ENCODE measurements at places on chromosomes 4 and X. TPM values are rescaled to one million over a fixed set of nuclear protein-coding genes. Genes with fewer than 3 reads are reported as not detected.

GRCh38 chr4:83013902-83014301 lies 3.3 kb upstream of the LIN54 start:
- no peaks in the 10 kb centered on the region for H3K36me3 ChIP-seq
- H3K27ac ChIP-seq: peak overlapping the region; percentile 89
- H3K4me1 ChIP-seq: peaks cover 10% of the 10 kb centered on the region
- no peak for DNase-seq

- DNase-seq: no peak
- no peaks in the 10 kb centered on the region for H3K4me1 ChIP-seq
- no peaks in the 10 kb centered on the region for H3K36me3 ChIP-seq
- H3K4me3 ChIP-seq: no peak overlapping the region
Measured at GRCh38 chr4:20440170-20440569, 188.5 kb downstream of the SLIT2 start.

DNA sequence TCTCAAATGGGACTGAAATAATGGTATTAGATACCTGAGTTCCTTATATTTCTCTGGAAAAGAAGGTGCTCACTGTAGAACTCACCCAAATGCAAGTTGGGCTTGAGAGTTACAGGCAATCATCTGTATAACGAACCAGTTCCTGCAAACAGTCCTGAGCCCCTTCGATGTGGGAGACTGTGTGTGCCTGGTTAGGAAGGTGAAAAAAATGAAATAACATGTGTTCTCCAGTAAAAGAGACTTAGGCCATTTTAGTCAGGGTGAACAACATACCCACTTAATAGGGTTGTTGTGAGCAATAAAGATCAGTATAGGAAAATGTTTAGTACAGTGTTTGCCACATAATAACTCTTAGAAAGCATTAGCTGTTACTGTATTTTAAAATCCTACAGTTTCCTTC lies 23.4 kb downstream of the STIM2 start:
- H3K4me1 ChIP-seq: peaks cover 5% of the 10 kb centered on the region
- H3K27ac ChIP-seq: no peak overlapping the region
- no peaks in the 10 kb centered on the region for H3K36me3 ChIP-seq
- H3K27me3 ChIP-seq: no peaks in the 10 kb centered on the region

- H3K27ac ChIP-seq: no peak overlapping the region
- no peak for DNase-seq
- H3K4me3 ChIP-seq: no peak overlapping the region
- no peaks in the 10 kb centered on the region for H3K36me3 ChIP-seq
Measured at GRCh38 chr4:94181815-94182214, 25.9 kb upstream of the SMARCAD1 start.

- DNase-seq: peak; percentile 40
- H3K36me3 ChIP-seq: no peaks in the 10 kb centered on the region
- no peaks in the 10 kb centered on the region for H3K27me3 ChIP-seq
- H3K4me1 ChIP-seq: peaks cover 3% of the 10 kb centered on the region
- H3K4me3 ChIP-seq: no peak overlapping the region
Measured at GRCh38 chrX:119738742-119739141, 19.6 kb upstream of the SOWAHD start.

- H3K27ac ChIP-seq: no peak overlapping the region
- H3K27me3 ChIP-seq: no peaks in the 10 kb centered on the region
- no peaks in the 10 kb centered on the region for H3K4me1 ChIP-seq
- no peaks in the 10 kb centered on the region for H3K36me3 ChIP-seq
- H3K4me3 ChIP-seq: no peak overlapping the region
Measured at GRCh38 chr4:7288751-7289523, 96.6 kb downstream of the SORCS2 start.

DNA sequence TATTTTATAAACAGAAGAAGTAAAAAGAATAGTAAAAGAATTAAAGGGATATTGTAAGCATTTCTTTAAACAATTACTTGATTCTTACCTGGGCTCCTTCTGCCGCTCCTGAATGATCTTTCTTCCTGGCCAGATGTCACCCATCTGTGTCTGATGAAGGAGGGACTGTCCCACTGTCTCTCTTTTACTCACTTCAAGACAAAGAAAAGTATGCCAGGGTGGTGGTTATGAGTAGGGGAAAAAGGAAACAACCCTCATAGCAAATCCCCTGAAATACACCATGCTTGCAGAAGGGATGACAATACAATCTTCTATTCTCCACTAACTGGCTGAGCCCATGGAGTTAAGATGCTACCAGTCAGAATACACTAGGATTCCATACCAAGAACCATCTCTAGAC lies 31.1 kb downstream of the SYTL4 start:
- H3K4me3 ChIP-seq: no peak overlapping the region
- no peak overlapping the region for H3K27ac ChIP-seq
- H3K36me3 ChIP-seq: no peaks in the 10 kb centered on the region
- H3K4me1 ChIP-seq: no peaks in the 10 kb centered on the region
- DNase-seq: no peak
- no peaks in the 10 kb centered on the region for H3K27me3 ChIP-seq

GRCh38 chrX:128781506-128781905 lies 729.3 kb upstream of the ACTRT1 start:
- H3K27me3 ChIP-seq: no peaks in the 10 kb centered on the region
- no peak overlapping the region for H3K4me3 ChIP-seq
- H3K27ac ChIP-seq: no peak overlapping the region
- DNase-seq: no peak
- no peaks in the 10 kb centered on the region for H3K4me1 ChIP-seq
- no peaks in the 10 kb centered on the region for H3K36me3 ChIP-seq

DNA sequence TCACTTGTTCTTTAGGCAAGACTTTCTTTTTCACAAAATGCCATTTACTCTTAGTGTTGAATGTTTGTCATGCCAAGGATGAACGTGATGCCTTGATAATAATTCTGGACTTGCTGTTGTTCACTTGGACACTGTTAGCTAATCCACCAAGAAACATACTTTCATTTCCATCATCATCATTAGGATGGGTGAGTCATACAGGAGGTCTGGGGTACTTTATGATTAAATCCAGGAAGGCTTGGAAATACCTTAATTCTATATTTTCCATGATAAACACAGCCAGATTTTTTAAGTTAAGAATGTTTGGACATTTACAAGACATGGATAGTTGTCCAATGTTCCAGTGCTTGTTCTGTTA lies 260.7 kb upstream of the GIMD1 start:
- no peaks in the 10 kb centered on the region for H3K4me1 ChIP-seq
- H3K27me3 ChIP-seq: no peaks in the 10 kb centered on the region
- DNase-seq: no peak
- H3K4me3 ChIP-seq: no peak overlapping the region

DNA sequence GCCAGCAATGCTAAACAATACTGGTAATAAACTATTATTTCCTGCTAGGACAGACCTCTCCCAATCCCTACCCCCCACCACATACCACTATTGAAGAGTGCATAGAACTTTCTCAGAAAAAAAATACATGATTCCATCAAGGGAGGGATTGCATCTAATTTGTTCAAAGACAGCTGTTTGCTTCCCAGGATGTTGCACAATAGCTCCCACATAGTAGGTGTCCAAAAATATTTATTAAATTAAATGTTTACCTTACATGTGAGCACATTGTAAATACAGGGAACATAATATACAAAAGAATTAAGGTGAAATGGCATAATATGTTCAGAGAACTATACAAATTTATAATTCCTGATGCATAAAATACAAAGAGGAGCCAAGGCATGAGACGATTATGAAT lies 1111.8 kb upstream of the LCORL start:
- DNase-seq: no peak
- H3K27me3 ChIP-seq: no peaks in the 10 kb centered on the region
- no peaks in the 10 kb centered on the region for H3K4me1 ChIP-seq

DNA sequence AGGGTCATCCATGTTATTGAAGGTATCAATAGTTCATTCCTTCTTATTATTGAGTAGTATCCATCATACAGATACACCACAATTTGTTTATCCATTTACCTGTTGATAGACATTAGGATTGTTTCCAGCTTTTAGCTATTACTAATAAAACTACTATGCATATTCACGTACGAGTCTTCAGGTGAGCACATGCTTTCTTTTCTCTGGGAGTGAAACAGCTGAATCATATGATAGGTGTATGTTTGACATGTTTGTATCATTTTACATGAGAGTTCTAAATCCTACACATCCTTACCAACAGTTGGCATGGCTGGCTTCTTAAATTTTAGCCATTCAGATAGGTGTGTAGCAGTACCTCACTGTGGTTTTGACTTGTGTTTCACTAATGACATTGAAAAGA lies 556.6 kb upstream of the DIPK2B start:
- H3K4me1 ChIP-seq: no peaks in the 10 kb centered on the region
- no peak for DNase-seq
- no peaks in the 10 kb centered on the region for H3K36me3 ChIP-seq
- peaks cover 2% of the 10 kb centered on the region for H3K27me3 ChIP-seq
- no peak overlapping the region for H3K27ac ChIP-seq

DNA sequence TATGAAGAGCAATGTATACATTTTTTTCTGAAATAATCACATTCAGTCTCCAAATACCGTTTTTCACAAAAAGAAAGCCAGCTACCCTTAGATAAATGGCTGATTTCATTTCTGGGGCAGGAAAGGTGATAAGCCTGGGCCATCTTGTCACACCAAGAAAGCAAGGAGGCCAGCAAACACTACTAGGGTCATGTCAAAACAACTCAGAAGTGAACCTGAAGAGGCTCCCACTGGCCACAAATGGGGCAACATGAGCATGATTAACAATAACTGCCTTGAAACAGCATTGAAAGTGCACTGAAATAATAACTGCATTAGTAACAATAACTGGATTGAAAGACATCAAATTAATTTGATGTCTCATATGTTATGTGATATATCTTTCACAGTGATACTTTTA lies 39.3 kb downstream of the SH3KBP1 start:
- H3K36me3 ChIP-seq: no peaks in the 10 kb centered on the region
- H3K4me3 ChIP-seq: no peak overlapping the region
- H3K4me1 ChIP-seq: no peaks in the 10 kb centered on the region
- no peak for DNase-seq
- no peaks in the 10 kb centered on the region for H3K27me3 ChIP-seq

DNA sequence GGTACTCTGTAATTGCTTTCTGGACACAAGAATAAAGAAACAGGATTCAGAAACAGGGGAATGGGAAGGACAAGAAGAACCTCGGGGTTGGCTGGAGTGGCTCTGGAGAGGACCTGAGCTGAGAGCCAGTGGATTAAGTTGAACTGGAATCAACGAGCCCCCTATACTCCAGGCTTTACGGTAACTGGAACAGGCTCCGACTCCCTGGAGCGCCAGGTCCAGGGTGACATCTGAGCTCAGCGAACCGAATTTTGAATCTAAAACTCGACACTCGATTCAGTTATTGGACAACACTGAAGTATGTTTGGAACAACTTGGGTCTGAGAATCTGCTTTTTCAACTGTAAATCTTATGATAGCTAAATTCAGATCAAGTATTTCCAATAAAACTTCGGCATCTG lies 23.9 kb downstream of the HMX1 start:
- peaks cover 5% of the 10 kb centered on the region for H3K27me3 ChIP-seq
- peak; percentile 30 for DNase-seq
- H3K27ac ChIP-seq: no peak overlapping the region

- H3K27ac ChIP-seq: no peak overlapping the region
- H3K36me3 ChIP-seq: no peaks in the 10 kb centered on the region
- no peak overlapping the region for H3K4me3 ChIP-seq
Measured at GRCh38 chr4:106708464-106708816, 327.7 kb downstream of the DKK2 start.

DNA sequence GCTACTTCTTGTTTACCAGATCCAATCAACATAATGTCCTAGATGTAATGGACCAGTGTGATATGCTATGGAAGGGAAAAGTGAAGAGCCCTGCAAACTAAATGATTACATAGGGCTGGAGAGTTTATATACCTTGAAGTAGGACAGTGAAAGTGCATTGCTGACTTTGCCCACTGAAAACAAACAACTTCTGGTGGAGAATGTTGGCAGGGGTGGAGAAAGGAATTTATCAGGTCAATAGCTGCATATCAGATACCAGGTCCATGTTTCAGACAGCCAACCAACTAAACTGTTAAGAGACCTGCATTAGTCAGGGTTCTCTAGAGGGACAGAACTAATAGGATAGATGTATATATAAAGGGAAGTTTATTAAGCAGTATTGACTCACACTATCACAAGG lies 82.4 kb downstream of the DCUN1D4 start:
- H3K27ac ChIP-seq: no peak overlapping the region
- DNase-seq: no peak
- H3K36me3 ChIP-seq: no peaks in the 10 kb centered on the region

- no peak for DNase-seq
- H3K27me3 ChIP-seq: no peaks in the 10 kb centered on the region
- H3K4me1 ChIP-seq: no peaks in the 10 kb centered on the region
- no peak overlapping the region for H3K4me3 ChIP-seq
- no peak overlapping the region for H3K27ac ChIP-seq
Measured at GRCh38 chr4:181559637-181560036, 683.6 kb upstream of the TENM3 start.

DNA sequence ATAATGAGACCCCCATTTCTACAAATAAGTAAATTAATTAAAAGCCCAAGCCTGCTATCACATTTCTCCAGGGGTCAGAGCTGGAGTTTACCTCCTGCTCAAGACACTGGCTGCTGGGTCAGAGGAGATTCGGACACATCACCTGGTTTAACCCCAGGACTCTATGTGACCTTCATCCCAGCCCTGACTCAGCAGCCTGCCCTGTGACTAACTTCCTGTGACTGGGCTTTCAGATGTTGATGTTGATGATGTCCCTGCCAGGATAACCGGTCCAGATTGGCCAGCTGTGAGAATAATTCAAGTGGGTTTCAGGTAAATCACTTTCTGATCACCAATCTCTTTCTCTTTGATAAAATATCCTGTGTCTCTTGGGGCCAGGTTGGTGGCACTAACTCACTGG lies 102.4 kb upstream of the MAML3 start:
- H3K36me3 ChIP-seq: no peaks in the 10 kb centered on the region
- H3K27ac ChIP-seq: no peak overlapping the region
- no peak for DNase-seq
- peaks cover 3% of the 10 kb centered on the region for H3K4me1 ChIP-seq
- no peak overlapping the region for H3K4me3 ChIP-seq

DNA sequence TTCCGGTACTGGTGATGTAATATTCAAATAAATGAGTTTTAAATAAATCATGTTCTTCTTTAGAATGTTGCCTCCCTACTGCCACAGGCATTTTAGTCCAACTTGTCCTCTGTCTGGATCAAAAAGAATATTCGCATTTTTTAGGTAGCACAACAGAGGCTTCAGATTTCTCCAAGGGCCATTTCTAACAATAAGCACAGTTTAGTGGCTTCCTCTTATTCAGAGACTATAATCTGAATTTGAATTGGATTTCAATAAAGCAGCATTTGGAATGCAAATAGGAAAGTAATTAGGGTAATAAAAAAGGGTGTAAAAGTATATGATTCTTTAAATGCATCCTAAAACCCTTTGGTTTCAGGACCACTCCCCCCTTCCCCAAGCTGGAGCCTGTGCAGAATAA lies 167.9 kb upstream of the GLRA2 start:
- no peaks in the 10 kb centered on the region for H3K36me3 ChIP-seq
- H3K4me1 ChIP-seq: no peaks in the 10 kb centered on the region
- H3K27ac ChIP-seq: no peak overlapping the region
- no peak overlapping the region for H3K4me3 ChIP-seq
- peaks cover 4% of the 10 kb centered on the region for H3K27me3 ChIP-seq

- no peaks in the 10 kb centered on the region for H3K27me3 ChIP-seq
- no peaks in the 10 kb centered on the region for H3K4me1 ChIP-seq
- no peak within 1 kb of the TSS for H3K27ac ChIP-seq
- no peak within 1 kb of the TSS for H3K4me3 ChIP-seq
- DNase-seq: peak; percentile 75
Measured at GRCh38 chr4:151276787-151277562, at the start of gene PRSS48. TSS of gene PRSS48 (plus strand) at chr4:151277161. CDS start at chr4:151277173, 12 bp downstream.

Gene KLKB1
- total RNA-seq: 2.1 TPM

Gene FBXL5
- 95.3 TPM for total RNA-seq

Gene AFM
- total RNA-seq: not detected

Gene SORCS2
- total RNA-seq: 9.1 TPM

Gene GPC4
- total RNA-seq: 70.3 TPM

Gene RGN
- total RNA-seq: 11.9 TPM

Gene LONRF3
- 5.5 TPM for total RNA-seq

Gene MMRN1
- total RNA-seq: 28.9 TPM

Gene DMP1
- total RNA-seq: not detected

Gene EDNRA
- total RNA-seq: 8.1 TPM

Gene CT45A3
- total RNA-seq: not detected

All from kidney (tissue), 22 donors.